ENCODE measurements at places on chromosomes 3 and 15.
A peak's percentile ranks its signal among the peaks of the same experiment; 100 is the strongest.

DNA sequence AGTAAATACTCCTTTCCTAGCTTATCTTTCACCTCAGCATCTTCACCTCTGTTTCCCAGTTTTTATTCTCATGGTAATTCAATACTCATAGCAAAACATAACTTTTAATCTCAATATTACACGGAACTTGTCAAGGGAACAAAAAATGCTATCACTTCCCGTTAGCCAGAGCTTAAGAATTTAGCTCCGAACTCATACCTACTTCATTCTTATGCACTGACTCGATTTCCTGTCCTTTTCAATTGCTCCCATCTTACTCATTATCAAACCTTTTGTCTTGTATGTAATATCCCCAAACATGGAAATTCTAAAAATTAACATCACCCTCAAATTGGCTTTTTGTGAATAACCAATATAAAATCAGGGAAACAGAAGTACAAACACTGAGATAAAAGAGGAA lies 28.2 kb downstream of the MYEF2 start:
- no peaks in the 10 kb centered on the region for H3K4me1 ChIP-seq
- no peaks in the 10 kb centered on the region for H3K36me3 ChIP-seq
- H3K27ac ChIP-seq = no peak overlapping the region
- H3K4me3 ChIP-seq = no peak overlapping the region

DNA sequence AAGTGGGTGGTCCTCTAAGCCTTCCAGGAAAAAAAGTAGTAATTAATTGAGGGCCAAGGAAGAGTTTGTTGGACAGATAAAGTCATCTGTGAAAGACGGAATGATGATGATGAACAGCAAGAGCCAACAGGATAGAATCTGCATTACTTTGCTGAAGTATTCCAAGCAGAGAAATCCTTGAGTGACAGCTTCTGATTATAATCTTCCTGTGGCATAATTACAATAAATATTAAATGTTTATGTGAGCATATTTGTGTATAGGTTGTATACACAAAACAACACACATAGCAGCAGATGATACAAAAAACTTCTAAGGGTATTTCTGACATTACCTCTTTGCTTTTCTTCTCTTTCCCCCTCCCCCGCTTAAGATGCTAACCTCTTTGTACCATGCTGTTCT lies 147.6 kb downstream of the SPATA16 start:
- DNase-seq = no peak
- H3K4me3 ChIP-seq = no peak overlapping the region
- no peak overlapping the region for H3K27ac ChIP-seq
- H3K36me3 ChIP-seq = no peaks in the 10 kb centered on the region
- no peaks in the 10 kb centered on the region for H3K27me3 ChIP-seq

DNA sequence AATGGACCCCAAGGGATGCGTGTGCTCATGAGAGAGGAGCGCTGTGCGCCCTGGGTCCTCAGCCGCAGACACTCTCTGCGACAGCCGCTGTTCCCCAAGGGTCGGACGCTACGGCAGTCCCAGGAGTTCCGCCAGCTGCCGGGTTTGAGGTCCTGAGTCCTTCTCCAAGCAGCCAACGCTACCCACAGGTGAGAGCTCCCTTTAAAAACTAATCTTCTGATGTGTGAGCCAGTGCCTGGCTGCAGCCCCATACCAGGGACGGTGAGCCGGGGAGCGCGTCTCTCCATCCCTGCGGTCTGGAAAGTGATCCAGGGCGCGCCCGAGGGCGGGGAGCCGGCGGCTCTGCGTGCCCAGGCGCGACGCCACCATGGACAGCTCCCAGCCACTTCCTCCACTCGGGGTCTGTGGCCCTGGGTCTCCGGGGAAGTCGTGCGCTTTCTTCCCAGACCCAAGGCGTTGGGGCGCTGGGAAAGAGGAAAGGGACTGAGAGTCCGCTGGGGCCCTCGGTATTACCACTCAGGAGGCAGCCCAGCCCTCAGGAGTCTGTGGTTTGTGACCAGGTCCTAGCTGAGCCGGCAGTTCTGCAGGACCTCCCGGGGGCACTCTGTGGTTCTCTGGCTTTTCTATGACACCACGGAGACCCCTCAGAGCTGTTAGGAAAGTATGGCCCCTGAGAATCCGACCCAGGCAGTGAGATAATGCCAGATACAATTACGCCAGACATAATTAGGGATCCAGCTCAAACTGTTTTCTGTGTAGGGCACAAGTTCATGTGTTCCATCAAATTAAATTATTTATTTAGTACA lies 1.4 kb downstream of the CEMIP start:
- no peak overlapping the region for H3K27ac ChIP-seq
- H3K4me1 ChIP-seq = peaks cover 31% of the 10 kb centered on the region
- peaks cover 24% of the 10 kb centered on the region for H3K36me3 ChIP-seq
- H3K27me3 ChIP-seq = peaks cover 6% of the 10 kb centered on the region

- no peaks in the 10 kb centered on the region for H3K36me3 ChIP-seq
- H3K4me3 ChIP-seq = no peak overlapping the region
These were observed 156.0 kb downstream of the NSMCE3 start for GRCh38 chr15:29113336-29114220.

- no peaks in the 10 kb centered on the region for H3K36me3 ChIP-seq
- no peak overlapping the region for H3K27ac ChIP-seq
- no peak for DNase-seq
- H3K27me3 ChIP-seq = no peaks in the 10 kb centered on the region
These were observed 190.3 kb downstream of the XXYLT1 start for GRCh38 chr3:195080571-195081151.

- no peak overlapping the region for H3K4me3 ChIP-seq
- peak overlapping the region; percentile 57 for H3K27ac ChIP-seq
- H3K4me1 ChIP-seq = no peaks in the 10 kb centered on the region
- DNase-seq = no peak
These were observed 181.0 kb downstream of the ATG7 start for GRCh38 chr3:11452885-11453847.

DNA sequence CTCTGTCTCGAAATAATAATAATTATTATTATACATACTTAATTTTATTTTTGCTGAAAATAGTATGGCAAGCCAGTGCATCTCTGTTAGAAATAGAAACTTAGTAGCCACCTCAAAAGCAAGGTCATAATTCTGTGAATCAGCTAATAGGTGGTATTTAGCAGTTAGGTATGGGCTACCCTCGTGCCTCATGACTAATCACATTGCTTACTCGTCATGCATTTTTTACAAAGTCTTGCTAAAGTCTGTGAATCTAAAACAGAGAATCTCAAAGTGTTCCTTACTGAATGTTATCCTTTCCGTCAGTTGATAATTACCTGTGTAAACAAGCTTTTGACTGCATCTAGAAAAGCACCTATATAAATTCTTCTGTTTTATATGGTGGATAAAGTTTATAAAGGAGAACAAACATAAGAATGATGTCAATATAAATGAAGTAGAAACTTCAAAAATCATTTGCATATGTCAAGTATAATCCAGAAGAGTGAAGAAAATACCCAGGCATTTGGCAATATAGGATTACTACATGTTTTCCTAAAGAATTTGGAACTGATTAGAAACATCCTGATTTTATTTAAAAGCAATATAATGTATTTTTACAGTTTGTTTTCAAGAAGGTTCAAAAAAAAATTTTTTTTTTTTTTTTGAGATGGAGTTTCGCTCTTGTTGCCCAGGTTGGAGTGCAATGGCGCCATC lies 6.2 kb downstream of the PPARG start:
- H3K36me3 ChIP-seq = no peaks in the 10 kb centered on the region
- no peaks in the 10 kb centered on the region for H3K27me3 ChIP-seq
- H3K4me1 ChIP-seq = no peaks in the 10 kb centered on the region
- H3K27ac ChIP-seq = no peak overlapping the region
- no peak overlapping the region for H3K4me3 ChIP-seq

- H3K4me3 ChIP-seq = no peak overlapping the region
- H3K36me3 ChIP-seq = no peaks in the 10 kb centered on the region
- DNase-seq = no peak
These were observed 56.6 kb upstream of the FAM3D start for GRCh38 chr3:58723173-58723572.

- H3K27me3 ChIP-seq = no peaks in the 10 kb centered on the region
- no peak for DNase-seq
- H3K4me3 ChIP-seq = peak overlapping the region; percentile 33
- peaks cover 37% of the 10 kb centered on the region for H3K4me1 ChIP-seq
These were observed 100.2 kb downstream of the TMCC1 start for GRCh38 chr3:129793319-129793718.

- no peaks in the 10 kb centered on the region for H3K36me3 ChIP-seq
- H3K4me3 ChIP-seq = no peak overlapping the region
- H3K27ac ChIP-seq = no peak overlapping the region
- H3K4me1 ChIP-seq = peaks cover 9% of the 10 kb centered on the region
- no peaks in the 10 kb centered on the region for H3K27me3 ChIP-seq
These were observed 30.5 kb upstream of the RAB6B start for GRCh38 chr3:133925960-133926735.

DNA sequence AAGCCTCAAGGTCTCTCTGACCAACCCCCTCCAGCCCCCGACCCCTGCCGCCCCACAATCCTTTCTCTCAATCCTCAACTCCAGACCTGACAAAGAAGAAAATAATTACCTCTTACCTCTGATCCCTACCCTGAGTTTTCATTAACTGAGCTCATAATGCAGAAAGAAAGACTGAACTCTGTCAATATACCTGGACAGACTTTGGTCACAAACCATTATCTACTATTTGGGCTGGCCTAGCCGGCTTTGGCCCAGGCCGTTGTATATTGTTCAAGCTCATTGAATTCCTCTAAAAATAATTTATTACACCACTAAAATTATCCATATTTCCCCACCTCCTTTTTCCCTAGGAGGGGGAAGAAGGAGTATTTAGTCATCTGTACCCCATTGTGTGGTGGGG lies 29.3 kb upstream of the SPTSSB start:
- no peaks in the 10 kb centered on the region for H3K27me3 ChIP-seq
- H3K4me1 ChIP-seq = no peaks in the 10 kb centered on the region
- no peak overlapping the region for H3K27ac ChIP-seq
- H3K36me3 ChIP-seq = no peaks in the 10 kb centered on the region

DNA sequence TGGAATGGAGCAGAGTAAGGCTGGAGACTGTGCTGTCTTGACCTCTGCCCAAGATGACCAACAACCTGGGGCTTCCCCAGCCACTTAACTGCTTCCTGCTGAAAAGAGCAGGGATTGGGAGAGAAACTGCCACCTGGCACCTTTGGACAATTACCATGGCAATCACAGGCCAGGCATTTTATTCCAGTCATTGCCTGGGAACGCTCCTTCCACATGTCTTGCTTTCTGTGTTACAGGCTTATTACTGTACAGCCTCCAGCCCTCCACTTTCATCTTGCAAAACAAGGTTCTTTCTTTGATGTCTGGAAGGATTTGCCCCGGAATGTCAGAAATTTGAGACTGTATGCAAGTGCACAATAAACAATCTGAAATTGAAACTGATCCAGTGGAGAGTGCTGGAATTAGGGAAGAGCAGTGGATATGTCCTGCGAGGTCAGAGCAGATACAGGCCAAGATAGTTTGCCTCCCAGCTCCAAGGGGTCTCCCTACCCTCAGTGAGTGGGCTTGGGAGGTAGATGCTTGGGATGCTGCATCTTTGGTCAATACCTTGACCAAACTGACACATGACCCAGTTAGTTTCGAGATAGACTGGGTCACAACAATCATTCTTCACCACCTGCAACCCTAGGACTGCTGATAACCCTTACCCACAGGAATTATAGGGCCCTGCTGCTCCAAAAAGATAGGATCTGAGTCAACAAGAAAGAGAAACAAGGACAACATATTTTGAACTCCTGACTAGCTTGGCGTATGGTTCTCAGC lies 2.7 kb downstream of the PPP1R14D start:
- H3K4me1 ChIP-seq = no peaks in the 10 kb centered on the region
- no peak overlapping the region for H3K4me3 ChIP-seq
- no peaks in the 10 kb centered on the region for H3K27me3 ChIP-seq

DNA sequence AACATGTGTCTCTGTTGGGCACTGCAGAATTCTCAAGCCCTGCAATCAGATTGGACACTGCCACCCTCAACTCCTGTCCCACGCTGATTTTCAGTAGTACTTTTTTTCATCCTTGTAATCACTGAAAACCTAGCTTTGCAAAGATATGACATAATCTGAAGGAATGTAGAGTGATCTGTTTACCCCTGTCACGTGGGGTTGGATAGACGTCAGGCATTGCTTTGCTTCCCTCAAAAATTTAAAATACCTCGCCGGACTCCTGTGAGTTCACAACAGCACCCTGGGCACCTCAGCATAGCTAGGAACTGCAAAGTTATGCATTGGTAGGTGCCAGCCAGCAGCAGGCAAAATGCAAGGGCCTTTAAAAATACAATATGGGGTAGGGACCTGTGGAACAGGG lies 71.1 kb upstream of the OXTR start:
- no peaks in the 10 kb centered on the region for H3K4me1 ChIP-seq
- H3K4me3 ChIP-seq = no peak overlapping the region
- DNase-seq = no peak
- no peaks in the 10 kb centered on the region for H3K36me3 ChIP-seq

DNA sequence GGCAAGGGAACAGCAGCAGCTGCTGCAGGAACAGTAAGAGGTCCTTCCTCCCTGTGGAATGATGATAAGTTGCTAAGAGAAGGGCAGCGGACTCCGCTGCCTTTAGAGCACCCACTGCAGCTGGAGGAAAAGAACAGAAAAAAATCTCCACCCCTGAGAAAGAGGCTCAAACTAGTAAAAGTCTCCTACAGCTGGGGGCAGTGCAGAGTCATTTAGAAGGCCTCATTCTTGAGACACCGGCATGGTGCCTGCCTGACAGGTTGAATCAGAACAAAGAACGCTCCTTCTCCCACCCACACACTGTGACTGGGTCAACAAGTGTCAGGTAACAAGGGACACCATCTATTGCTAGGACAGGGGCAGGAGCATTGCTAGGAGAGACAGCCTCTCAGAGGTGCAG lies 188.4 kb downstream of the ABHD5 start:
- no peak overlapping the region for H3K27ac ChIP-seq
- no peaks in the 10 kb centered on the region for H3K36me3 ChIP-seq
- H3K4me1 ChIP-seq = no peaks in the 10 kb centered on the region
- H3K27me3 ChIP-seq = no peaks in the 10 kb centered on the region
- no peak overlapping the region for H3K4me3 ChIP-seq

GRCh38 chr3:14200841-14201240 lies 22.2 kb downstream of the LSM3 start:
- H3K36me3 ChIP-seq = peaks cover 25% of the 10 kb centered on the region
- H3K27me3 ChIP-seq = no peaks in the 10 kb centered on the region
- H3K27ac ChIP-seq = peak overlapping the region; percentile 14
- H3K4me1 ChIP-seq = peaks cover 20% of the 10 kb centered on the region
- no peak for DNase-seq

DNA sequence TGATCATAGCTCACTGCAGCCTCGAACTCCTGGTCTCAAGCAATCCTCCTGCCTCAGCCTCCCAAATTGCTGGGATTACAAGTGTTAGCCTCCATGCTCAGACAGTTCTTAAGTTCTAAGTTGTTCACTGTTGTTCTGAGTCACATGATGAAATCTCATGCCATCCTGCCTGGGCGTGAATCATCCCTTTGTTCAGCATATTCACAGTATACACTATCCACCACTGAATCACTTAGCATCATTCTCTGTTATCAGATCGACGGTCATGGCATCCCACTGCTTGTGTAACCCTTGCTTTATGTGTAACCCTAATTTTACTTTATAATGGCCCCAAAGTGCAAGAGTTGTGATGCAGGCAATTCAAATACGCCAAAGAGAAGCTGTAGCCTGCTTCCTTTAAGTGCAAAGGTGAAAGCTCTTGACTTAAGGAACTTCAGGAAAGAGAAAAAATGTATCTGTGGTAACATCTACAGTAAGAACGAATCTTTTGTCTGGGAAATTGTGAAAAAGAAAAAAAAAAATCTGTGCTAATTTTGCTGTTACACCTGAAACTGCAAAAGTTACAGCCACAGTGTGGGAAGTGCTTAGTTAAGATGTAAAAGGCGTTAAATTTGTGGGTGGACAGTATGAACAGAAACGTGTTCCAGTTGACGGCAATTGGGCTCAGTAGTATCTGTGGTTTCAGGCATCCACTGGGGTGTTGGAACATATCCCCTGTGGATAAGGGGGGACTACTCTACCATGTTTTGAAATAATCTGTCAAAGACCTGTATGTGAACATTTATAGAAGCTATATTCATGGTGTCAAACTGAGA lies 80.6 kb downstream of the PCOLCE2 start:
- no peaks in the 10 kb centered on the region for H3K4me1 ChIP-seq
- H3K36me3 ChIP-seq = no peaks in the 10 kb centered on the region
- no peaks in the 10 kb centered on the region for H3K27me3 ChIP-seq
- no peak overlapping the region for H3K4me3 ChIP-seq

Data from esophagus squamous epithelium (tissue), 5 donors.